Central memory CD8-positive, alpha-beta T cell (primary cell): ENCODE measurements at places on chromosomes 2 and 18.

DNA sequence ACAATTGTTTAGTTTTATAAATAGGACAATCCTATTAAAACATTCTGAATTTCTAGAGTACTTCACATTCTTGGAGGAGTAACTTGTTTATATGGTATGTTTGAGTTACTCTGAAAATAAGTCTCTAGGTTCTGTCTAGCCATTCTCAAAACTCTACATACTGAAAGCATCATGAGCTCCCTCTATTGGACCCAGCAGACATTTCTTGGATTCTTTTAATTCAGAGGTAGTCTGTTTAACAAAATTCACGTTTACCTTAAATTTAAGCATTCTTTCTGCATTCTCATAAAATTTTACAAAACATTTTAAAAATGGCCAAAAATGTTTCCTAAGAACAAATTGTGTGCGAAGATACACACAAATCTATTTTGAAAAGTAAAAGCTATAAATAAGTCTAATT is 15.3 kb downstream of the SP9 start:
- no peaks in the 10 kb centered on the region for H3K4me1 ChIP-seq
- peaks cover 6% of the 10 kb centered on the region for H3K27me3 ChIP-seq
- H3K27ac ChIP-seq: no peak overlapping the region
- peaks cover 39% of the 10 kb centered on the region for H3K36me3 ChIP-seq

GRCh38 chr2:224894356-224894755 is 147.9 kb downstream of the DOCK10 start:
- H3K4me3 ChIP-seq: peak overlapping the region; percentile 32
- peaks cover 40% of the 10 kb centered on the region for H3K4me1 ChIP-seq
- H3K27me3 ChIP-seq: no peaks in the 10 kb centered on the region
- DNase-seq: no peak
- H3K36me3 ChIP-seq: peaks cover 51% of the 10 kb centered on the region
- H3K27ac ChIP-seq: peak overlapping the region; percentile 63

- no peak for DNase-seq
- no peaks in the 10 kb centered on the region for H3K36me3 ChIP-seq
- no peaks in the 10 kb centered on the region for H3K4me1 ChIP-seq
- H3K27ac ChIP-seq: no peak overlapping the region
- no peak overlapping the region for H3K4me3 ChIP-seq
Observed at GRCh38 chr2:191920502-191920901, 73.6 kb upstream of the CAVIN2 start.

GRCh38 chr2:238459081-238459629 is 32.4 kb downstream of the ASB1 start:
- H3K4me3 ChIP-seq: no peak overlapping the region
- DNase-seq: no peak
- H3K36me3 ChIP-seq: no peaks in the 10 kb centered on the region
- no peaks in the 10 kb centered on the region for H3K4me1 ChIP-seq
- H3K27me3 ChIP-seq: no peaks in the 10 kb centered on the region
- H3K27ac ChIP-seq: no peak overlapping the region

DNA sequence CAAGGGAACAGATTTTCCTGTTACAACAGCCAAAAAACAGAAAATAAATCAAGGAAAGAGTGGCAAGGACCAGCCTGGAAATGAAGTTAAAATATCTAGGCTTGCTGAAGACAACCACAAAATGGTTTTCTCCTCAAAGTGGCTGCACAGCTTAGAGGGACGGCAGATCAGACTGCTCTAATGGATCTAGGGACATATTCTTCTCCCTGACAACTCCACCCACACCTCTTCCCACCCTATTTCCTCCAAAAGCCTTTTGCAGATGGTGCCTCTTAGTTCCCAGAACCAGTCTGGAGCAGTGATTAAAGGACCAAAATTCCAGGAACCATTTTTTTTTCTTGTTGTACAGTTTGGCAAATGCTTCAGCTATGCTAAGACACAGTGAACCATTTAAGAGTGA is 220.2 kb upstream of the SIX2 start:
- H3K4me3 ChIP-seq: no peak overlapping the region
- peaks cover 68% of the 10 kb centered on the region for H3K27me3 ChIP-seq
- H3K36me3 ChIP-seq: no peaks in the 10 kb centered on the region
- no peak overlapping the region for H3K27ac ChIP-seq
- DNase-seq: no peak

GRCh38 chr18:57276829-57277228 is 75.5 kb upstream of the ST8SIA3 start:
- H3K27ac ChIP-seq: no peak overlapping the region
- H3K4me1 ChIP-seq: no peaks in the 10 kb centered on the region
- no peaks in the 10 kb centered on the region for H3K36me3 ChIP-seq
- peaks cover 20% of the 10 kb centered on the region for H3K27me3 ChIP-seq

DNA sequence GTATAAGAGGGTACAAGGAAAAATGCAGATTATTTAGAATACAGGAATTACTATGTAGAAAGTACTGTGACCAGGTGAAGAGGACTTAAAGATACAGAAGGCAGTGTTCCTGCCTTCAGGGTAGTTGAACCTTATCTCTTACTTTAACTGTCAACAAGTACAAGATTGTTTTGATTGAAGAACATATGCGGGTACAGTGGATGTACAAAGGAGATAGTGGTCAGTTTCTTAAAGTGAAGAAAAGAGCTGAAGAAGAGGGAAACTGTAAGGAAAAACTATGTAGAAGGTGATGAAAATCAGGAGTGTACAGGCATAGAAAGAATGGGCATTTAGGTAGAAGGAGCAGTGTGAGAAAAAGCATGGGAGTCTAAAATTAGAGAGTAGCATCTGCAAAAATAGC is 2.2 kb downstream of the RALBP1 start:
- H3K36me3 ChIP-seq: peaks cover 17% of the 10 kb centered on the region
- H3K27me3 ChIP-seq: peaks cover 18% of the 10 kb centered on the region

- no peak overlapping the region for H3K27ac ChIP-seq
- H3K27me3 ChIP-seq: no peaks in the 10 kb centered on the region
- no peaks in the 10 kb centered on the region for H3K4me1 ChIP-seq
- no peak overlapping the region for H3K4me3 ChIP-seq
Observed at GRCh38 chr2:2850859-2851258, 519.8 kb upstream of the MYT1L start.

DNA sequence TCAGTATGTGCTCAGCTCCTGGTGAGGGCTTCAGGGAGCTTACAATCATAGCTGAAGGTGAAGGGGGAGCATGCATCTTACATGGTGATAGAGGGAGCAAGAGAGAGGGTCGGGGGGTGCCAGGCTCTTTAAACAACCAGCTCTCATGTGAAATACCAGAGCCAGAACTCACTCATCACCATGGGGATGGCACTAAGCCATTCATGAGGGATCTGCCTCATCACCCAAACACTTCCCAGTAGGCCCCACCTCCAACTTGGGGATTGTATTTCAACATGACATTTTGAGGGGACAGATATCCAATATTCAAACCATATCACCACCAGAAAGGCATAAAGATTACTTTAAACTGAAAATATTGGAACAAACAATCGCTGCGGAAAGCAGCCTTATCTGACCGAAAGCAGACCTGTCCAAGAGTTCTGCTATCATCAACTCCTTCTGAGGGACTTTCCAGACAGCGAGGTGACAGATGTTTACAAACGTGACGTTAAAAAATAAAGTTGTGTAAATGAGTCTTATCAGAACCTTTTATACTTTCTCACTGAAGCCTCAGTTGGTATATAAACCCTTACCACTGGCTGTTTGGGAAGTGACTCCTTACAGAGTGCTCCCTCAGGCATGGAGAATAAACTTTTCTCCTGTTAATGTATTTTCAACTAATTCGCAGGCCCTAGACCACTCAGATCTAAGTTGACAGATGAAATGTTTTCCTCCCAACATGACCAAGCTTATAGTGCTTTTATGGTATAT is 35.5 kb upstream of the PTH2R start:
- H3K4me1 ChIP-seq: no peaks in the 10 kb centered on the region
- H3K4me3 ChIP-seq: no peak overlapping the region
- H3K36me3 ChIP-seq: peaks cover 3% of the 10 kb centered on the region

GRCh38 chr2:11385216-11385615 is 40.8 kb upstream of the ROCK2 start:
- H3K27me3 ChIP-seq: no peaks in the 10 kb centered on the region
- H3K27ac ChIP-seq: no peak overlapping the region
- no peaks in the 10 kb centered on the region for H3K4me1 ChIP-seq

- H3K36me3 ChIP-seq: no peaks in the 10 kb centered on the region
- no peak overlapping the region for H3K4me3 ChIP-seq
- no peak overlapping the region for H3K27ac ChIP-seq
- no peaks in the 10 kb centered on the region for H3K27me3 ChIP-seq
Observed at GRCh38 chr2:56299171-56299691, 115.4 kb downstream of the CCDC85A start.

DNA sequence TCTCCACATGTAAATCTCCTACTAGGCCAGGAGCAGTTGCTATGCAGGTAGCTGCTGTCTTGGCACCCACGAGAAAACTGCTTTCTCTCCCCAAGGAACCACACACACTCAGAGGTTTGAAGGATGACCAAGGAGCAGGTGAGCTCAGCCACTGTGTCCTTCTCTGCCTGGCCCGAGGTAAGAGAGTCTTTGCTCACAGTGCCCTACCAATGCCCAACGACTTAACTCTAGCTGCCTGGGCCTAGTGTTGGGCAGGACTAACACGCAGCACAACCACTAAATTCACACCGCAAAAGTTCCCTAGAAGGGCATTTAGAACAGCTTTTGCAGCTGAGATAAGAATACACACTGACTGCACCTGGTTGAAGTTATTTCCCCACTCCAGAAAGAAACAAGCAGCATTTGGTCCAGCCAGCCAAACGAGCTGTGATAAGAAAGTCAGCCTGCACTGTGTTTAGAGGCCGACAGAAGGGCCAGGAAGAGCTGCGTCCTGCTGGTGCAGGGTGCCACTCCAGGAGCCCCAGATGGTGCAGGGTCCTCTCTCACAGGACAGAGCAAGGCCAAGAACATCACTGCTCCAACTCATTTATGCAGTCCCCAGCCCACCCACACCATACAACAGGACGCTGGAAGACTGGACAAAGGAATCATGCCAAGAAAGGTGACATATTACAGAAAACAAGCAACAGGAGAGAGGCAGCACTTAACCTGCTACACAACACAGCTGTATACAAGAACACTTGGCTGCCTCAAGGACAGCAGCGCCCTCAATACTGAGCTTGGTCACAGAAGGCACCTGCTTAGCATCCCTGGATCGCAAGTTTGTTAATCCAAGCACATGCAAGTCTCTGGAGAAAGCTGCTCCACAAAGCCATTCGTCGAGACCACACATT is 12.5 kb downstream of the HDLBP start:
- H3K4me3 ChIP-seq: no peak overlapping the region
- no peak for DNase-seq
- no peaks in the 10 kb centered on the region for H3K27me3 ChIP-seq

DNA sequence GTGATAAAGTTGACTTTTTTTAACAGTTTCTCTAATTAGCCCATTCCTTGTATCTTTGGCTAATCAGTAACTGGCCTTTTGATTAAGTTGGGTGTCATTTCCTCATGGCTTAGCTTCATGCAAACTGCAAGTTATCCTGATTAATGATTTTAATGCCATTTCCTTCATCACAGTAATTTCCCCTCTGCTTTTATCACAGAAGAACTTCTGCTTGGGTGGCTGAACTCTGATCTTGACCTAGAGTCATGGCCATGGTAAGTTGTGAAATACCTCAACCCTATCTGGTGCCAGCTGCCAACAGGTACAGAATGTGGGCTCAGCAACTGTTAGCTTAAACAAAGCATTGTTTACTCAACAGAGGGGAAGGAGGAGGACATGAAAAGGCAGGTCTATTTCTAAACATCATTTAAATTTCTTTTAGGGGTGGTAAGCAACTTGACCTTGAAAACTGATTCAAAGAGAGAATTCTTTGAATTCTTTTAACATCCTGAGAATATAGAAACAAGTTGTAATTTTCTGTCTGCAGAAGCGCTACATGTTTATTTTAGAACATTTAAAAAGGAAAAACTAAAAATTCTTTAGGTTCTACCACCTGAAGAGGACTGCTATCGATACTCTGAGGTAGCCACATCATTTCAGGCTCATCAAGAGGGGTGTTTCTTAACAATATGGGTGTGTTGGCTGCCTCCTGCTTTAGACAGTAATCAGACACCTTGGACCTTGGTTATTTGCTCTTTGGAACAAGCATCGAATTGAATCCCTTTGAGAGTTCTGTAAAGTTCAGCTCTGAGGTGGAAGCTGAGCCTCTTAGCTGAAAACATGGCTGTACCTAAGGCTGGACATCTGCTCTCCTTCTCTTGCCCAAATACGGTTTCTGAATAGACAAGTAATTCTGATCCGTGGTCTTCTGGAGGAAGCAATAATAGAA is 39.7 kb downstream of the ANXA4 start:
- no peak for DNase-seq
- H3K4me1 ChIP-seq: peaks cover 9% of the 10 kb centered on the region
- H3K27me3 ChIP-seq: no peaks in the 10 kb centered on the region

- H3K4me1 ChIP-seq: no peaks in the 10 kb centered on the region
- H3K27me3 ChIP-seq: no peaks in the 10 kb centered on the region
- H3K36me3 ChIP-seq: no peaks in the 10 kb centered on the region
- no peak for DNase-seq
Observed at GRCh38 chr2:179788104-179788503, 73.3 kb downstream of the ZNF385B start.

- peaks cover 41% of the 10 kb centered on the region for H3K4me1 ChIP-seq
- no peak for DNase-seq
- peak overlapping the region; percentile 89 for H3K27ac ChIP-seq
- no peak overlapping the region for H3K4me3 ChIP-seq
- H3K36me3 ChIP-seq: peaks cover 6% of the 10 kb centered on the region
Observed at GRCh38 chr2:239299218-239299939, 101.4 kb downstream of the HDAC4 start.

- H3K27me3 ChIP-seq: peaks cover 56% of the 10 kb centered on the region
- no peak overlapping the region for H3K4me3 ChIP-seq
- no peak for DNase-seq
- H3K4me1 ChIP-seq: no peaks in the 10 kb centered on the region
Observed at GRCh38 chr2:106356291-106356690, 111.9 kb downstream of the RGPD3 start.

DNA sequence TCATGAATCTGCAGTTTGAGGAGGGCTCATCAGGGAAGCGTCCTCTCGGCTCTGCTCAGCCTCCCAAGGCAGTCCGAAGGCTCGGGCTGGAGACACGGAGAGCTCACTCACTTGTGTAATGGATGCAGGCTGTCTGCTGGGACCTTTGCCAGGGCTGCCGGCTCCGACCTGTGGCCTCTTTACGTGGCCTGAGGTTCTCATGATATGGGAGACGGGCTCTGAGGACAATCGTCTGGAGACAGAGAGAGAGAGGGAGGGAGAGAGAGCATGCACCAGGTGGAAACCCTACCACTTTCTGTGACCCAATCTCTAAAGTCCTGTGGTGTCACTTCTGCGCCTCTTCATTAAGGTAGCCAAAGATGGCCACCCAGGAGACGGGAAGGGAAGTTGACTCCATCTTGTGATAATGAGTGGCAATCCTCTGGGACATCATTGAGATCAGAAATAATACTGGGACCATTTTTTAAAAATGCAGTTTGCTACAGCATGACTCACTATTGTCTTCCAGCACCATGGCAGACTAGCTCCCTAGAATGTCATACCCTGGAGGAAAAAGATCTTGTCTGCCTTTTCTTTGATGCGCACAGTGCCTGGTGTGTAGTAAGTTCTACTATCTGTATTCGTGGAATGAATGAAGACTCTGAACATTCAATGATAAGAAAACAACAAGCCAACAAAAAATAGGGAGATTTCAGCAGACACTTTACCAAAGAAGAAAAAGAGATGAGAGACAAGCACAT is 60.2 kb downstream of the CD8B2 start:
- H3K4me1 ChIP-seq: no peaks in the 10 kb centered on the region
- H3K27ac ChIP-seq: no peak overlapping the region
- H3K36me3 ChIP-seq: peaks cover 2% of the 10 kb centered on the region
- no peak overlapping the region for H3K4me3 ChIP-seq
- no peak for DNase-seq
